ENCODE measurements at places on chromosomes 7 and 10.

DNA sequence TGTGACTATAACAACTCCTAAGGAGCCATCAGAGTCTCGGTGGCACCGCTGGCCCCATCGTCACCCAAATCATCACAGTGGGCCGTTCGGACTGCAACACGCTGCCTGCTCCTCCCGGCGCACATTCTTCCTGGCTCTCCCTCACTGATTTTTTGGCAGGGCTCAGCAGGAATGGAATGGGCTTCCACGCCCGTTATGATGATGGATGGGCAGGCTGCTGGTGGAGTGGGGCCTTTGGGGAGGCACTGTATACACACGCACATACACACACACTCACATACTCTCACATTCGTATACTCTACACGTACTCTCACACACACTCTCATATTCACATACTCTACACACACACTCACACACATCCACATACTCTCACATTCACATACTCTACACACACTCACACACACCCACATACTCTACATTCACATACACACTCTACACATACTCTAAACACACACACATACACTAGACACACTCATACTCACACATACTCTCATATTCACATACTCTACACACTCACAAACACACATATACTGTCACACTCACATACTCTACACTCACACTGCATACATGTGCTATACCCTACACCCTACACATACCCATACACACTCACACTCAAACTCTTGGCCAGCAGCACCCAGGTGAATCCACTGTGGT lies 99.8 kb downstream of the KCNMA1 start:
- no peak for DNase-seq

DNA sequence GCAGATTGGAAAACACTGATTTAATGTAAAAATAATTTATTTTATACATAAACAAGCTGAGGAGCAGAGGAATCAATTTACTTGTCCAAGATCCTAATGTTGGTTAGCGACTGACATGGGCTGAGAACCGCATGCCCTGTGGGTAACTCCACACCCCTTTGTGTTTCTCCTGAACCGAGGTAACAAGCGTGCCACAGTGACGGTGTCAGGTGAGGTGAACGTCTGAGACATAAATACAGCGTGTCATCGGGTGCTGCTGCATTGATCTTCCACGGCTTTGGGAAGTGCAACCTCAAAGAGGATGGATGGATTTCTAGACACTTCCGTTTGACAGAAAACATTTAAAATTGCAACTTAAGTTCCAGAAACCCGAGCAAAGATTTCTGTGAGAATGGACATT lies 386.8 kb upstream of the ADARB2 start:
- no peak for DNase-seq

DNA sequence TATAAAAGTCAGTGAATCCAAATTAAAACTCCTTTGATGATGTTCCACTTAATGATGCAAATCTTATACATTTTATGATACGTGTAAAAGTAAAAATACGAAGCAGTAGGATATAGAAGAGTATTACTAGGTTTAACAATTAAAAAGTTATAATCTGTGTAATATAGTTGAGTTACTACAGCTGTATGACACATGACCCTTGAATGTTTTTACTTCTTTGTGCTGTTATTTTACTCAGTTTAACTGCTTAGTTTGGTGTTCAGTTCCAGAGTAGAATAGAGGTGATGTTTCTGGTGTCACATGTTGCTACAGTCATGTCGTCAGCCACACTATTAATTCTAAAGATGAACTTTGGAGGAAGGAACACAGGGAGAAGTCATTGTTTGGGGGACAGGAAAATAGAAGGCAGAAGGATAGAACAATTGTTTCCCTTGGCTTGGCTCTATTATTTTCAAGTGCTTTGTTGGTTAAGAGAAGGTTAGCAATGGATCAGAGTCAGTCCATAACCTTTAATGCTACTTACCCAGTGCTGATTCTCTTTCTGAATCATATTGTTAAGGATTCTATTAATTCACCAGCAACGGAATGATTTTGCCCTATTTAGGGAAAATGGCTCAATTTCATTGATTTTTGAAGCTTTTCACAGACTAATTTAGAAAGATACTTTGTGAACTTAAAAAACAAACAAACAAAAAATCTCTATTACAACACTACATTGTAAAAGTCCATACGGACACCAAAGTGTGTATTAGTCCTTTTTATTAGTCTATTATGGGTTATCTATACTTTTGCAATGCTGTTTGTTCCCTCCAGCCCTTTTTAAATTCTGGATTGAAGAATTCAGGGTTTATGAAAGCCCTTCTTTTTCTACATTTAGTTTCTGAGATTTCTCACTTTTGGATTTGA lies 73.4 kb downstream of the CPED1 start:
- DNase-seq = no peak

- DNase-seq = no peak
Observed at GRCh38 chr7:156608173-156608478, 32.4 kb upstream of the RNF32 start.

GRCh38 chr7:107085180-107085579 lies 40.7 kb downstream of the PRKAR2B start:
- no peak for DNase-seq

DNA sequence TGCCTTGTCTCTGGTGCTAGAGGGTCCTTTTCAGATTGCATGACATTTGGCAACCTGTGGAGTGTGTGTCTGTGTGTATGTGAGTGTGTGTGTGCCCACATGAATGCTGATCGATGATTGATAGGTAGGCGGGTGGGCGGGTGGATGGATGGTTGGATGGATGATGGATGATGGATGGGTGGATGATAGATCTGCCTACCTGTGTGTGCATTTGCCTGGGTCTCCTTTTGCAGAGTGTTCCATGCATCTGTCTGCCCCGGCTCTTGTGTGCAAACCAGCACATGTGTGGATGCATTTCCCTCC lies 99.8 kb downstream of the RGS10 start:
- no peak for DNase-seq

GRCh38 chr10:129764011-129764900 lies 199.8 kb downstream of the EBF3 start:
- DNase-seq = no peak

GRCh38 chr7:138431517-138431916 lies 28.5 kb upstream of the TRIM24 start:
- no peak for DNase-seq

DNA sequence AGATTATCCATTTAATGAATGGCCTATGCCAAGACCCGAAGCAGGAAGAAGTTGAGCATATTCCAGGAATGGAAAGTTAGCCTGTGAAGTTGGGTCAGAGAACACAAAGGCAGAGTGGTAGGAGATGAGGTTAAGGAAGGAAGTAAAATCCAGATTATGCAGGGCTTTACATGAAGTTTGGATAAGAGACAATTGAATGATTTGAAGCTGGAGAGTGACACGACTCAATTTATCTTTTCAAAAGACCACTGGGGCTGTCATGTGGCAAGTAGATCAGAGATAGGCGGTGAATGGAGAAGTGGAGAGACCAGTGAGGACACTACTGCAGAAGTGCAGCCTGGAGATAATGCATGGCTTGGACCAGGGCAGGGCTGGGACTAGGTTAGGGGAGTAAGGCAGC lies 7.2 kb upstream of the CNOT4 start:
- DNase-seq = no peak

DNA sequence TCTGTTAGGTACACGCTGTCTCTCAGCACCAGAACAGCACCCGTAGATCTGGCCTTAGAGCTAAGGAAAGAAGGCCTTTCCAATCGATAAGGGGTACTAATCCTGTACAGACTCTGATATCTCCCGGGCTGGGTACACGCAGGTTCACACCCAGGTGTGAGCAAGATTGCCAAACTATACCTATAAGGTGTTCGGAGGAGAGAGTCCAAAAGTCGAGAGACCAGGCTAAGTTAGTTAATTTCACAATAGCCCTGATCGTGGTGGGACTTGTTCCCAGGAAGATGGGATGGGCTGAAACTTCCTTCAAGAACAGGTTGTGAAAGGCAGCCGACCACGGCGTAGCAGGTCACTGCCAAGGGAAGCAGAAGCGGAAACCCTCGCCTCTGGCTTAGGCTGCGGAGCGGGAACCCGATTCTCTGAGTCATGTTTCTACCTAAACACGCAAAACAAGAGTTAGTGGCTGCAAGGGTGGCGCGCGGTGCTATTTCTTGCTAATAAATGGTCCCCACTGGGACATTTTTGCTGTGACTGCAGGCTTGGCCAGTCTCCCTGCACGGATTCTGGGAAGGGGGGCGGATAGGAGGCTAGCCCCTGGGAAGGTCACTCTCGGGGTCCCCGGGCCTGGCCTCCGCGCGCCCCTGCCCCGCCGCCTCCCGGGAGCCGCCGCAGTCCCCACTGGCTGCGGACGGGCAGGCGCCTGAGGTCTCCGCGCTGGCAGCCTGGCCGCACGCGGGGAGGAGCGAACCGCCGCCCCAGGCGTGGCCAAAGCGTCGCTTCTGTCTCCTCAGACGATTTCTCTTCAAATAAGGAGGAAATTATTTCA lies 75.4 kb upstream of the PDSS1 start:
- no peak for DNase-seq

- DNase-seq = no peak
Observed at GRCh38 chr10:66999762-67000545, 74.1 kb downstream of the LRRTM3 start.

DNA sequence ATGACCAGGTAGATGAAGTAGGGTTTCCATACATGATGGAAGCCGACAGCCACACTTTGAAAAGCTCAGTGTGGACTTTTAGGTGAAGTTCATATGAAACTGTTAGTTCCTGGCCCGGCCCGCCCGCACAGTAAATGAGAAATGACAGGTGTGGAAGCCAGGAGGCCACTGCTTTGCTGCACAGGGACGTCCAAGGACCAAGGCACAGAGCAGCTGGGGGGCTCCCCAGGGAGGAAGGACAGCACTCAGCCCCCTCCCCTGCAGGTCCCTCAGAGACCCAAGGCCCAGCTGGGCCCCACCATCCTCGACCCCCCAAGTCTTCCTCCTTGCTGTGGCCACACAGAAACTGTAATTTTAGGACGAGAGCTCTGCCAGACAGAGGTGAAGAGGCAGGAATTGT lies 219.2 kb downstream of the PTPRN2 start:
- DNase-seq = no peak

DNA sequence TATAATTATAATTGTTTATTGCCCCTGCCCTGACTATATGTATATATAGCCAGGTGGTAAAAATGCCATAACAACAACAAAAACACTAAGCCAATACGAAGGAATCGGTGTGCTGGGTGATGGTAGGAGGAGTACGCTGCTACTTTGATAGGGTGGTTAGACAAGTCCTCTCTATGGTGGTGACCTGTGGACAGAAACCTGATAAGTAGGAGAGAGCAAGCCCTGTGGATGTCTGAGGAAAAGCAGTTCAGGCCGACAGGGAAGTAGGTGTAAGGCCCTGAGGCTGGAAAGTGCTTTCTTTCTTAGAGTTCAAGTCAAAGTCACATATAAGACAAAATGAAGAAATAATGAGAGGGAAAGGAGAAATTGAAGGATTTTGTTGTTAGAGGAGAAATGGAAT lies 823.8 kb upstream of the CELF2 start:
- DNase-seq = no peak

DNA sequence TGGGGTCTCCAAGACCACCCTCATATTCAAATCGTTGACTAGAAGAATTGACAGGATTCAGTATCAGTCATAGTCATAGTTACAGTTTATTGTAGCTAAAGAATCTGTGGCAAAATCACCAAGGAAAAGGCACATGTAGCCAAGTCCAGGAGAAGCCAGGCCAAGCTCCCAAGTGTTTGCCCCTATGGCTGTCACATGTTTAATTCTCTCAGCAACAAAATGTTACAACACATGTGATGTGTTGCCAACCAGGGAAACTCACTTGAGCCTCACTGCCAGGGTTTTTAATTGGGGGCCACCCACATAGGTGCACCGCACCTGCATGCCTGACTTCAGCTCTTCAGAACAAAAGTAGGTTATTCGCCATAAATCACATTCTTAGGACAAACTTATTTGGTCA lies 1030.9 kb upstream of the CELF2 start:
- DNase-seq = no peak

- DNase-seq = no peak
Observed at GRCh38 chr10:79376078-79376628, 28.9 kb downstream of the PPIF start.

GRCh38 chr10:79116801-79117723 lies 48.3 kb downstream of the ZMIZ1 start:
- DNase-seq = no peak

DNA sequence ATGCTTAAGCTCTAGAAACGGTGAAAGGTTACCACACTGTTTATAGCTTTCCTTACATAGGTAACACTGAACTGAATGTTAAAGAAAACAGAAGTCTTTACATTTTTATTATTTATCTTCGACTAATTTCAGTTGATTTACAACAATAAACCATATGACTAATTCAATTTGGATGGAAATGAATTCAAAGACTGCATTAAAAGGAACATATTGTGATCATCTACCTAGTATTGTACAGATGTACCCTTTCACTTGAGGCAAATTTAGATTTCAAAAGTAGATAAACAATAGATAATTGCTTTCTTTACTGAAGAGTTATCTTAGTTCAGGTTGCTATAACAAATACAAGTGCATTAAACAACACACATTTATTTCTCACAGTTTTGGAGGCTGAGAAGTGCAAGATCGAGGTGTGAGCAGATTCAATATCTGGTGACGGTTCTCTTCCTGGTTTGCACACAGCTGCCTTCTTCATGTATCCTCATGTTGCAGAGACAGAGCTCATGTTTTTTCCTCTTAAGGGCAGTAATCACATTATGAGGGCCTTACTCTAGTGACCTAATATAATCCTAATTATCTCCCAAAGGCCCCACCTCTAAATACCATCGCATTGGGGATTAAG lies 15.0 kb upstream of the ARMC3 start:
- no peak for DNase-seq

DNA sequence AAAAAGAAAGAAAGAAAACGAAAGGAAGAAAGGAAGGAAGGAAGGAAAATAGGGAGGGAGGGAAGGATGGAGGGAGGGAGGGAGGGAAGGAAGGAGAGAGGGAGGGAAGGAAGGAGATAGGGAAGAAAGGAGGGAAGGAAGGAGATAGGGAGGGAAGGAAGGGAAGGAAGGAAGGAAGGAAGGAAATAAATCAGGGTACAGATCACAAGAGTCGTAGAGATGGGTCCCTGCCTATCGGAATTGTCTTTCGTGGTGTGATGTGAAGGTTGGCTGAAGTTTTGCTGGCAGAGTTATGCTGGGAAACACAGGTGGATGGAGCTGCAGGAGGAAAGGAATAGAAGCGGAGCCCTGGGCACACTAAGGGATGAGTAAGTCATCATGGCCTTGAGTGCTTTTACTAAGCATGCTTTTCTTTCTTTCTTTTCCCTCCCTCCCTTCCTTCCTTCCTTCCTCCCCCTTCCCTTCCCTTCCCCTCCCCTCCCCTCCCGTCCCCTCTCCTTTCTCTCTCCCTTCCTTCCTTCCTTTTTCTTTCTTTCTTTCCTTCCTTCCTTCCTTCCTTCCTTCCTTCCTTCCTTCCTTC lies 11.9 kb upstream of the TPST1 start:
- DNase-seq = no peak

Data from SHP77 treated with DMSO at 0.1 percent for 48 hours (cell line).